CD4-positive, CD25-positive, alpha-beta regulatory T cell (primary cell): ENCODE measurements at places on chromosomes 3 and 15. TPM values are rescaled to one million over a fixed set of nuclear protein-coding genes. Genes with fewer than 3 reads are reported as not detected.

DNA sequence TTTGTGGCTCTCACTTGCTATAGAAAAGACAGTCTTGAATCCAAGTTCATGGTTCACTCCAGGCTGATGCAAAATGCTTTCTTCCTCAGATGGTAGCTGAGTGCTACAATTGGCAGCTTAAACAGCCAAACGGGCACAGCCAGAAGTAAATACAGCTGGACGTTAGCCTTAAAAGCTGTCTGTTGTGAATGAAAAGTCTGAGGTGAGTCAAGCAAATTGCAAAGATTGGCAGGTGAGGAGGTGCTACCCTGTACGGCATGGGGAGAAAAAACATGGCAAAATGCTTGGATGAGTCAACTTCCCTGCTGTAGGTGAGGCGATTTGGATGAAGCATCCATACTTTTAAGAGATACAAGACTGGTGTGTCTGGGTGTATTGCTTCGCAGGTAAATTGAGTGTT lies 40.5 kb downstream of the IL5RA start:
- H3K4me1 ChIP-seq: no peaks in the 10 kb centered on the region
- H3K27ac ChIP-seq: no peak overlapping the region
- no peaks in the 10 kb centered on the region for H3K36me3 ChIP-seq

DNA sequence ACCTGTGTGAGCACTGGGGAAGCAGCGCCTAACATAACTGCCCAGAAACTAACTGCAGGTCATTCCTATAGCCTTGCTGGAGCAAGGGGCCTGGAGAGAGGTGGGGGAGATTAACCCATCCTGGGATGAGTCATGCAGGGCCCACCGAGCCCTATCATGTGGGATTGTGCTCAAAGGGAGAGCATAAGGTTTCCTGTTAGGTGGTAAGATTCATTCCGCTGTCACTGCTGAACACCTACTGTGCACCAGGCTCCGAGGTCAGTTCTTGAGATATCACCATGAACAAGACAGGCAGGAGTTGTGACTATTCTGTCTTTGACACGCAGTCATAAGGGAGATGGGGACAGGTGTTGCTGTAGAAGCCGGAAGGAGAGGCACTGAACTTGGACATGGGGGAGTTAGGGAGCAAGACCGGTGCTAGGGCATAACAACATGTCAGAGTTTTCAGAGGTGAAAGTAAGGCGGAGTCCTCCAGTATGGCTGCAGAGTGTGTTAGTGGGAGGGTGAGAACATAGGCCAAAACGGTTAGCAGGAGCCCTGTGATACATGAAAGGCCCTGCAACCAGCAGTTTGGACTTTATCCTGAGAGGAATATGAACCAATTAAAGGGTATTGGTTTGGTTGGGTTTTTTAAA lies 2.4 kb downstream of the SLC25A38 start:
- peak overlapping the region; percentile 88 for H3K4me3 ChIP-seq
- no peak for DNase-seq
- no peaks in the 10 kb centered on the region for H3K27me3 ChIP-seq
- H3K27ac ChIP-seq: peak overlapping the region; percentile 58
- H3K4me1 ChIP-seq: peaks cover 74% of the 10 kb centered on the region
- H3K36me3 ChIP-seq: peaks cover 10% of the 10 kb centered on the region

GRCh38 chr3:37503856-37504255 lies 329.5 kb upstream of the LRRFIP2 start:
- no peaks in the 10 kb centered on the region for H3K4me1 ChIP-seq
- H3K36me3 ChIP-seq: no peaks in the 10 kb centered on the region
- no peak overlapping the region for H3K27ac ChIP-seq
- no peak for DNase-seq
- no peak overlapping the region for H3K4me3 ChIP-seq
- H3K27me3 ChIP-seq: peaks cover 14% of the 10 kb centered on the region

DNA sequence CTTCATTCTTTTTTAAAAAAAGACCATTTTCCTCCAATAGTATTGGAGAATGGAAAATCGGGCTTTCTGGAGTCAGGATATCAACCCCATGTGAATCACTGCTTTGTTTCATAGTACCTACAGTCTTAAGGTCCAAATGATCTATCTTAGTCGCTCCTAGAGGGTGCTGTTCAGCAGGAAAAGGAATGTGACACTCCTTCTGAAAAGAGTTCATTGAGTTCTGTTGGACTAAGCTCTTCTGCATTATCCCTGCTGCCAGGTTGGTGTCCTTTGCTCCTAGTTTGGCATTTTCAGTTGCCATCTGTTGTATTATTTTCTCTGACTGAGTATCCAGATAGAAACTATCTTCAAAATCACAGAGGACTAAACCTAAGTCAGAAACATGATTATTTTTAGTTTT lies 57.2 kb downstream of the POLQ start:
- no peaks in the 10 kb centered on the region for H3K27me3 ChIP-seq
- no peak overlapping the region for H3K27ac ChIP-seq
- no peak overlapping the region for H3K4me3 ChIP-seq
- no peaks in the 10 kb centered on the region for H3K36me3 ChIP-seq
- no peaks in the 10 kb centered on the region for H3K4me1 ChIP-seq

DNA sequence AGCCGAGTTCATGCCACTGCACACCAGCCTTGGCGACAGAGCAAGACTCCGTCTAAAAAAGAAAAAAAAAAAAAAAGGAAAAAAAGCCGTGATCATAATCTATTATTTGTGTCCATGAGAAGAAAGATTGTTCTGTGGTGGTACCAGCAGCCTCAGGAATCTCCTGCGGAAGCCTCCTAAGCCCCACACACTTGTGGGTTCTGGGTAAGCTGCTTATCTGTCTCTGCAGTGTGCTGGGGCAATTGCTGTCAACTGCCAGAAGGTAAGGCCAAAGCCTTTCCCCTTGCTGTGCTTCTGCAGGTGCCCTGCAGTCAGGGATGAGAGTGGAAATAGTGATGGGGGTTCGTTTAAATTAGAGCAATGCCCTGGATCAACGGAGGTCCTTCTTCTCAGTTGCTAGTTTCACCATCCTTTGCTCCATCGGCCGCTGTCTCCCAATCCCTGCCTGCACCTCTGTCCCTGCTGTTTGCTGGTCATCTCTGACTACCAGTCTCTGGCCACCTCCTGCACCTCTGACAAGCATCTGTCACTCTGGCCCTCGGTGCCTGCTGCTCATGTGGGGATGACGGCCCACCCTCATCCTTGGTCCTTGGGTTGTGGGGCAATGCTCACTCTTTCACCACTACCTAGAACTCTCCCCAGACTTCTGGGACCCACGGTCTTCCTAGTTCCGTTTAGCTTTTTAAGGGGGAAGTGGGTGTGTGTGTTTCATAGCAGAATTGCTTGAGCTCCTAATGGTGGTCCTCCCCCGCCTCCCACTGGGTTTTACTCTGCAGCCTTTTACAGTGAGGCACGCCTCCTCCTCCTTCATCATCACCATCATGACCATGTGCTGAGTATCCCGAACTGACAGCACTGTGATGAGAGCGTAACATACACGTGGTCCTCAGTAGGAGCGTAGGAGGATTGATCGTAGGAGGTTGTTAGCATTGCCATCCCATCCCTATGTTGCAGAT lies 25.5 kb downstream of the CHRD start:
- H3K36me3 ChIP-seq: no peaks in the 10 kb centered on the region
- H3K4me1 ChIP-seq: no peaks in the 10 kb centered on the region
- H3K27ac ChIP-seq: no peak overlapping the region
- no peak overlapping the region for H3K4me3 ChIP-seq

DNA sequence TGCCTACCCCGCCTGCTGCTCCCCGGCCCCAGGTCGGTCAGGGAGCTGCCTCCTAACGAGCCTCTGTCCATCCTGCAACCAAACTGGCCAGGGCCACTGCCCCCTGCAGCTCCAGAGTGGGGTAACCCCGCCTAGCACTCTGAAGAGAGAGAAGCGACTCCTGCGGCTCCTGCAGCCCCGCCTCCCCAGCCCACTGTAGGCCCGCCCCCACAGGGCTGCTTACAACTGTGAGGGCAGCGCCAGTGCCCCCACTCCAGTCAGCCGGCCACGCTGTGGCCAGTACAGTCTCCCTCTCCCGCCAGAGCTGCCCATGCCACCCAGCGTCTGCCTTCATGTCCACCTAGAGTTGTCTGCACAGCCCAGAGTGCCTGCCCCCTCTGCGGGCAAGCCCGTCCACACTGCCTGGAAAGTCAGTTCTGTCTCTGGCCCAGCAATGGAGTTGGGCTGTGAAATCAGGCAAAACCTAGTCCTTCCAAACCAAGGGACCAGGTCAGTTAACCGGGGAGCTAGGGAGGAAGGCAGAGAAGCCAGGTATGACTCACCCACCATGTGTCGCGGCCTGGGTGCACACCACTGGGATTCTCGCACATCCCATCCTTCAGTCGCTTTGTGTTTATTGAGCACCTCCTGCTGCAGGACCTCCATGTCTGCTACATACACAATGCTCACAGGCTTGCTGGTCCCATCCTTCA lies 2.4 kb downstream of the UCN2 start:
- no peak overlapping the region for H3K4me3 ChIP-seq
- H3K27me3 ChIP-seq: no peaks in the 10 kb centered on the region
- peaks cover 16% of the 10 kb centered on the region for H3K4me1 ChIP-seq

DNA sequence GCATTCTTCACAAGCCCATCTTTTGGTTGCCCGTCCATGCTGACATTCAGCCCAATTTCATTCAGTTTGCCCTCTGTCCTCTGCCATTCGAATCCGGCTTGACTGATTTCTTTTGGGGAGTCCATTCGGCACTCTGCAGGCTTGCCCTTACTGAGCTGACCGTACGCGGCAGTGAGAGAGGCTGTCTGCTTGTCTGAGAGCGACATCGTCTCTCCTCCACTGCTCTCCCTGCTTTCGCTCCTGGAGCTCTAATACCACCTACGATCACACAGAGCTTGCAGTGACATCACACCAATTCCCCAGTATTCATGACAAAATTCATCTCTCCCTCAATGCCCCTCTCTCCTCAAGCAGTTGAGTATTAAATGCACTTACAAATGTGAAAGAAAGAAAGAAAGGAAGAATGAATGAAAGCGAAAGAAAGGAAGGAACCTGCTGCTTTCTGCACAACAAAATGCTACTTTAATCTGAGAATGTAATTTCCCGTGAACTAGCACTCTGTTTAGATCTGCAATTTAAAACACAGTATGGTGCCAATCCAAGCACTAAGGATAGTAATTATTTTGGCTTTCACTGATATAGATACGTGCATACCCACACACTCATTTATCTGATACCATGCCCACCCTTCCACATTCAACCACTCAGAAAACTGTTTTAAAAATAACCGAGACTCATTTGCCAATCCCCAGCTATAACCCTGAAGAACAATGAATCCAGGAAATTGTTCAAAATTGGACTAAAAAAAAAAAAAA lies 89.5 kb downstream of the DHX30 start:
- no peak overlapping the region for H3K4me3 ChIP-seq
- no peak for DNase-seq
- H3K36me3 ChIP-seq: peaks cover 23% of the 10 kb centered on the region
- H3K4me1 ChIP-seq: no peaks in the 10 kb centered on the region

Gene AP2M1
- 150 TPM for total RNA-seq

Gene RGMA
- 0.49 TPM for total RNA-seq

Gene UBL7
- total RNA-seq: 30.9 TPM

Gene SAMD7
- not detected for total RNA-seq
